Posterior vena cava (tissue), 2 donors: ENCODE measurements at places on chromosomes 13 and 19. TPM values are rescaled to one million over a fixed set of nuclear protein-coding genes. Genes with fewer than 3 reads are reported as not detected.

- DNase-seq: no peak
Observed at GRCh38 chr19:4124638-4125037, 716 bp upstream of the MAP2K2 start.

GRCh38 chr19:8142513-8142900, 6.9 kb downstream of the FBN3 start:
- DNase-seq: no peak

DNA sequence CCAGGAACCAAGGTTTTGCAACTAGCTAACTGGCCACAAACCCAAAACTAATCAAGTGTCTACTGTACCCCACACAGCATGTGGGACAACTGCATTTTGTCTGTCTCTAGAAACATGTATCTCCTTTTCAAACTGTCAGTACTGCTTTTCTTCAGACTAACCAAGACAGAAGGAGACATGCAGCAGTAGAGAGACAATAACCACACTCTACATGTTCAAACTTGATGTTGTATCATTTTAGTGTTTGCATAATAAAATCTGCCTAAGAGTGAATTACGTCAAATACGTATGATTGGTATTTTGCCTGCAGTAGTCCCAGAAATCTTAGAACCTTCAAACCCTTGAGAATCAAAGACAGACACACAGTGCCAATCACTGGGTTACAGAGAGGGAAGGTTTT, 22.0 kb upstream of the FREM2 start:
- no peak for DNase-seq

- no peak for DNase-seq
Observed at GRCh38 chr13:37453246-37453645, 145.3 kb downstream of the POSTN start.

- DNase-seq: no peak
Observed at GRCh38 chr19:14673088-14673487, 1.6 kb downstream of the ADGRE3 start.

DNA sequence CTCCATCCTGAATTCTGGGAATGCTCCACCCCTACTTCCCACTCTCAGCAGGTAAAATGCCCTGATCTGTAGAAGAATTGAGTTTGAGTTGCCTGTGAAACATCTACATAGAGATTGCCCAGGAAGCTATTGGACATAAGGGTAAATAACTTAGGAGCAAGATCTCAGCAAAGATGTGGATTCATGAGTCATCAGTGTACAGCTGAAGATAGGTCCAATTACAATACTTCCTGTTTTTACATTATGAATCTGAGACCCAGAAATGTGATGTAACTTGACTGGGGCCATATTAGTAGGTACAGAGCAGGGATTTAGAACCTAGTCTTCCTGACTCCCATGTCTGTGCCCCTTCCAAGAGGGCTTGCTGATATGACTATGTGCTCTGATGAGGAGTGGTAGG, 79.4 kb upstream of the FNDC3A start:
- DNase-seq: no peak

GRCh38 chr19:33291623-33292534, 10.5 kb downstream of the CEBPA start:
- DNase-seq: no peak

DNA sequence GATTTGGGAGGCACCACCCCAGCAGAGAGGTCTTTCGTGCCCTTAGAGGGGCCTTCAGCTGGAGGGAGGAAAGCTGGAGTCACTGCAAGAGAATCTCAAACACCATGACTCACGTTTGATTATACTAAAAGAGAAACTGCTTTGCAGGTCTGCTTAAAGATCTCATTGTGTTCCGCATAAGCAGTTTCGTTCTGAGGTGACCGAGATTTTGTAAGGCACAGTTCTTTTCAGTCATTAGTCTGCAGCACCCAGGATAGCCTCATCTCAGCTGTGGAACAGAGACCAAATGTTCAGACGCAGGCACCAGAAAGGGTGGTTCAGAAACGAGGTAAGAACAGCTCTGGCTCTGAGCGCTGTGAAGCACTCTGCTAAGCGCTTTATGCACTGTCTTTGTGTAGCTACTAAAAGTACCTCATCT, 71.2 kb upstream of the GTF3A start:
- DNase-seq: no peak

DNA sequence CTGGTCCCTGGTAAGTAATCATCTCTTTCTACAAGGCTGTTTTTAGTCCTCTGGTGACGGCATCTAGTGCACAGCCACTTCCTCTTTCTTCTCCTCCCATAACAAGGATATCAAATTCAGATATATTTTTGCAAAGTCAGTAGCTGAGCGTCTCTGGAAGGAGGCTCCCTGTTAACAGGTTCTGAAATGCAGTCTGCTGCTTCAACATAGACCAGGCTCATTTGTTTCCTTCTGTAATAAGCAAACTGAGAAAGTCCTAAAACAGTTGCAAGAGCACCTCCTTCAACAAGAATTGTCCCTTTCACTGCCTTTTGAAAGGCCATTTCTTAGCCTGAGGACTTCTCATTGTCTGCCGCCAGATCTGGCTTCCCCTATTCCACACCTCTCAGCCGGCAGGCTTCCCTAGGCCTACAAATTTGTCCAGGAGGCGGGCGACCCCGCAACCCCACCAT, 7.4 kb upstream of the ZSCAN5A start:
- DNase-seq: no peak

- DNase-seq: no peak
Observed at GRCh38 chr13:39577203-39577602, 25.8 kb downstream of the LHFPL6 start.

DNA sequence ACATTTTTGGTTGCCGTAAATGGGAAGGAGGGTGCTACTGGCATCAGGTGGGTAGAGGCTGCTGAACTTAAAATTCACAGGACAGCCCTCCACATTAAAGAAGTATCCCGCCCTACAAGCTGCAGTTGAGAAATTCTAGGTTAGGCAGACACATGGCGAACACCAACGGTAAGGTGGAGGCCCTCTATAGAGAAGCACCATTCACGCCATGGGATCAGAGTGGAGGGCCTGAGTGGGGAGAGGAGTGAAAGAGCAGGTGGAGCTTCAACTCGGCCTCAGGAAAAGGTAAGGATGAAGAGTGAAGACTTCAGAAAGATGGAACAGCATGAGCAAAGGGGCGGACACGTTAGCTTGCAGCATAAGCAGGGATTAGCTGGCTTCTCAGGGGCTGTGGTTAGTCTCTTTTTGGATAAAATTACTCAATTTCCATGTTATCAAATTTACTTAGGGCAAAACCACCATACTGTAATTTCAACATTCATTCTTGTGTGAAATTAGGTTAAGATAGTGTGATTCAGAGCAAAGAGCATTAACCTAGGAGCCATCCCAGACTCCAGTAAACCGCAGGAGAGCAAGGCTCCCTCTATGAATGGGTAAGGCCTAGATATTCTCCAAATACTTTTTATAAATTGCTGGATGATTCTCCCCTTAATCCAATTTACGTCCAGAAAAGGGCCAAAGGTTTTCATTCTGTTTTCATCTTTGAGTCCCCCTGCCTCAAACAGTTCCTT, 1.2 kb downstream of the EEF1AKMT1 start:
- no peak for DNase-seq

DNA sequence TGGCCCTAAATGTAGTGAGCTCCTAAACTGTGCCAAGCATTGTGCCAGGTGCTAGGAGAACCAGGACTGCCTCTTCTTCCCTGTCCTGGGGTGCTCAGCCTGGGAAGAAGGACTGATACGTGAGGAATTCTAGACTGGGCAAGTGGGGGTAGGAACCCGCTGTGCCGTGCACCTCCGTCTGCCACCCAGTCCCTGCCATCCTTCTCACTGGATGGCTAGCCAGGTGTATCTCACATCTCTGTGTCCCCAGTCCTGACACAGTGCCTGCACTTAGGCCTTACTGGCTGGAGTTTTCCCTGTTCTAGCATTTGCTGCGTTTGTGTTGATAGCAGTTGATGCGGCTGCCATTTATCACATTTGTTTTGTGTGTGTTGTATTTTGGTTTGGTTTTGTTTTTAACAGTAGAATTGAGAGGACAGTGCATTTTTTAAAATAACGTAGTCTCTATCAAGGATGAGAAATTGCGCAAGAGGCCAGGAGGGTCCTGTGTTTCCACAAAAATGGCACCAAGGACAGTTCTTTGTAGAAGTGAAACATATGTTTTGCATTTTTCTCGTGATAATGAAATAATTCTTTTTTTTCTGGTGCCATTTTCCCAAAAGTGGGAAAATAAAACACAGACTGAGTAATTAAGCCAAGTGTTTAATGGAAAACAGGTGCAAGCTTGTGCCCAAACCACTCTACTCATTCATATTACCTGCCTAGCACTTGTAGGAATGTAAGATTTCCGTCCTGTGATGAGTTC, 4.7 kb upstream of the GPR183 start:
- no peak for DNase-seq

- DNase-seq: no peak
Observed at GRCh38 chr13:48857576-48857975, 118.1 kb upstream of the FNDC3A start.

GRCh38 chr13:59483501-59484145, 680.1 kb downstream of the DIAPH3 start:
- DNase-seq: no peak

DNA sequence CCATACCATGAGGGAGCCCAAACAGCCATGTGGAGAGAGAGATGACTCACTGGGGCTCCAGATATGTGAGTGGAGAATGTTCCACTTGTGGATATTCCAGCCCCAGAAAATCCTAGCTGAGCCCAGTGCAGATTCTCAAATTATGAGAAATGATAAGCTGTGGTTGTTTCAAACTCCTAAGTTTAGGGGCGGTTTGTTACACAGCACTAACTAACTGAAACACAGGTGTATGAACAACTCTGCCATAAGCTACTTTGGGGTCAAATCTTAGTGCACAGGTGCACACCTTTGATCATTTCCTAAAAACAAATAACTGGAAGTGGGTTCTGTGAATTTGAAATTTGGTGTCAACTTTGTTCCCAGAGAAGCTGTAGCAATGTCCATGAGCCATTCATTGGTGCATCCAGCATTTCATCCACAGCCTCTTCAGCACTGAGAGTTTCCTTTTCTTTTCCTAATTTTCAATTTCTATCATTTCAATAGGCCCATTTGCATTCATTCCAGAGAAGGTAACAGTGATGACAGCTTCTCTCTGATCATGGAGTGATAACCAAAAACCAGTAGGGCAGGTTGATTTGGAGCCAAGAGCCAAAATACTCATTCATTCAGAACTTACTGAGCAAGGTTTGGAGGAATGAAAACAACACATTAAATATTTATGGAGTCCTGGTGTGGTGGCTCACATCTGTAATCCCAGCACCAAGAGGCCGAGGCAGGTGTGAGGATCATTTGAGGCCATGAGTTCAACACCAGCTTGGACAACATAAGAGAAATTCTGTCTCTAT, 8.8 kb upstream of the CLPP start:
- no peak for DNase-seq

GRCh38 chr13:101447852-101448251, 4.6 kb upstream of the ITGBL1 start:
- DNase-seq: no peak

DNA sequence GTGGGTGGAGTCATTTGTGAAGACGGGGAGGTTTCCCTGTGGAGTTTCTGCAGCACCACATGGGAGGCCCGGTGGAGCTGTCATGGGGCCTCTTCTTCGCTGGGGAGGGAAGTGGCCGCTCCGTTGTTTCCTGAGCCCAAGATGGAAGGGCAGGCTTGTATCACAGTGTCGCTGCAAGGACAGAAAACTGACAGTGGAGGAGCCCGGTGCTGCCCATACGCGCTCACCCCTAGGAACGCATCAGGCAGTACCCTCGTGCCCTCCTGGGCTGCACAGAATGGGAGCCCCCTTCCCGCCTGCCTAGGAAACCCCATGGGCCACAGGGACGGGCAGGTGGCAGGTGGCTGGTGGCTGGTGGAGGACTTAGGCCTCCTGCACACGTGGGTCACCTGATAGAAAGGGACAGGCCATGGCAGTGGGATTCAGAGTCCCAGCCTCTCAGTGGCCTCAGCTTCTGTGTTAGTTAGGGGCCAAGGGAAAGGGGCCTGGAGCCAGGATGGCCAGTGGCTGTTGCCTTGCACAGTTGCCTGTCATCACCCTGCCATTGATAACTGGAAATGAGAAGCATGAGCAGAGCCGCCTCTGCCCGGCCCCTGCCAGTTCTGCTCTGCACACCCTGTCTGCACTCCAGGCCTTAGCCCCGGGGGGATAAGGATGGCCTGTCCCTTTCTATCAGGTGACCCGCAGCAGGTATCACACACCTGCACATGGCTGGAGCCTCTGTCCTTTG, 7.6 kb downstream of the COL4A2 start:
- no peak for DNase-seq

DNA sequence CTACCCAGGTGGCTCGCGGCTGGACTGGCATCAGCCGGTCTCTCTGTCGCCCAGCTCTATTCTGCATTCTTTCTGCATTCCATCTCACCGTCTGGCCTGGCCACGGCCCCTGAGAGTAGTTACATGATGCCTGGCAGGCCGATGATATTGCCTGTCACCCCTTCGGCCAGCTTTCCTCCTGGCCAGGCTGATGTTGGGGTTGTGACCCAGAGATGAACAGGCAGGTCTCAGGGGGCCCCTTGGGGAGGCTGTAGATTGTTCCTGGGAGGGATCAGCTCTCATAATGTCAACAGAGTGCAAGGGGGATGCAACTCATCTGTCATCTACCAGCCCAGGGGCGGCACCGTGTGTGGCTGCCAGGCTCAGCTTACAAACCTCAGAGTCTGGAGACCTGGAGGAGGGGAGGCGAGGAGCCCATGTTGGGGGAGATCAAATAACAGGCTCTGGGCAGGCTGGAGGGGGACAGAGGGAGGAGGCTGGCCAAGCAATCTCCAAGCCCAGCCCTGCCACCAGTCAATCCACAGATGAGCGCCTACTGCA, 13.6 kb upstream of the FBXO17 start:
- no peak for DNase-seq

- no peak for DNase-seq
Observed at GRCh38 chr19:31310432-31311133, 38.7 kb downstream of the TSHZ3 start.

DNA sequence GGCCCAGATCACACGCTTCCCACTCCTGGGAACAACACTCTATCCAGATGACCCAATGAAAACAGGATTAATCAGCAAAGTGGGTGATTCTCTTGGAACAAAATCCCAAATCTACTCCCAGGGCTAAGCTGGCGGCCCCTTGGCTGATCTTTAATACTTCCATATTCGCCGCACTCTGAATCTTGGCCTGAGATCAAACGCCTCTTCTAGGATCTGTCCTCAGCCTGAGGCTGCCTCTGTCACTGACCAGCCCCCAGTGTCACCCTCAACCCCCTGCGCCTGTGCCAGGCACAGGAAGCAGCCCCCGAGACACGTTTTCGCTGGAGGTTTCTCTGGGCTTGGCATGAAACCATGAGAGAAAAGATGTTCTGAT, 2.4 kb upstream of the CTXN1 start:
- DNase-seq: no peak

DNA sequence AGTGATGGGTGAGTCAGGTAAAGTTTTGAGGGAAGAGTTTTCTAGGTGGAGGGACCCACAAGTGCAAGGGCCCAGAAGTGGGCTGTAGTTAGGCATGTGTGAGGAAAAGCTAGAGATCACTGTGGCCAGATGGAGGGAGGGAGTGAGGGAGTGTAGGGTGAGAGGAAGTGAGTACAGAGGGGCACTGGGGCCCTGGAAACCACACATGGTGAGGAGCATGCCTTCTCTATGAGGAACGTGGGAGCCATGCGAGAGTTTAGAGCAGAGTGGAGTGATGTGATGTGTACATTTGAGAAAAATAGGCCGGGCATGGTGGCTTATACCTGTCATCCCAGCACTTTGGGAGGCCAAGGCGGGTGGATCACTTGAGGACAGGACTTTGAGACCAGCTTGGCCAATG, 14.7 kb upstream of the SHKBP1 start:
- no peak for DNase-seq

SIGLEC10 gene
- total RNA-seq: 13.5 TPM

PPP1R13L gene
- total RNA-seq: 31.2 TPM

SCN1B gene
- 30.8 TPM for total RNA-seq

MEIOSIN gene
- total RNA-seq: not detected

CEACAM8 gene
- 0.23 TPM for total RNA-seq

FUT2 gene
- not detected for total RNA-seq

ADAT3 gene
- total RNA-seq: 3.6 TPM

RNF113B gene
- total RNA-seq: not detected

MEF2B gene
- total RNA-seq: 0.76 TPM

ZNF564 gene
- 12.6 TPM for total RNA-seq
